ENCODE measurements at places on chromosomes 6 and 20.

GRCh38 chr20:32521780-32522525 lies 63.2 kb downstream of the NOL4L start:
- peak; percentile 78 for DNase-seq

DNA sequence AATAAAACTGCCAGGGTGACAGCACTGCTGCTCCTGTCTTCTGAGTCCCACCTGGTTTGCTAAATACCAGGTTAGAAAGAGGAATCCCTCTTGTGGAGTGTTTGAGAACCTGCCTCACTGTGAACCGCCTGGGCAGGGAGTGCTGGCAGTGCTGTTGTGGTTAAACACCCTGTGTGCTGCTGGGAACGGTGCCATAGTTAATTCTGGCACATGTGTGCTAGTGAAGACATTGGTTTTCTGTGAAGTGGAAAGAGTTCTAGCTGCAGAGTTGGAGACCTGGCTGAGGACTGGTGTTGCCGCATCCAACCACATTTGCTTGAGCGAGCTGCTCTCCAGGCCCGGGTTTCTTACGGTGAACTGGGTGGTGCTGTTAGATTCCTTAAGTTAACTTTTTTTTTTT lies 72.7 kb downstream of the IGF2R start:
- DNase-seq: no peak

- DNase-seq: no peak
These were observed 243.8 kb upstream of the FOXQ1 start for GRCh38 chr6:1068068-1068467.

- no peak for DNase-seq
These were observed 44.1 kb downstream of the VAPB start for GRCh38 chr20:58433029-58433647.

DNA sequence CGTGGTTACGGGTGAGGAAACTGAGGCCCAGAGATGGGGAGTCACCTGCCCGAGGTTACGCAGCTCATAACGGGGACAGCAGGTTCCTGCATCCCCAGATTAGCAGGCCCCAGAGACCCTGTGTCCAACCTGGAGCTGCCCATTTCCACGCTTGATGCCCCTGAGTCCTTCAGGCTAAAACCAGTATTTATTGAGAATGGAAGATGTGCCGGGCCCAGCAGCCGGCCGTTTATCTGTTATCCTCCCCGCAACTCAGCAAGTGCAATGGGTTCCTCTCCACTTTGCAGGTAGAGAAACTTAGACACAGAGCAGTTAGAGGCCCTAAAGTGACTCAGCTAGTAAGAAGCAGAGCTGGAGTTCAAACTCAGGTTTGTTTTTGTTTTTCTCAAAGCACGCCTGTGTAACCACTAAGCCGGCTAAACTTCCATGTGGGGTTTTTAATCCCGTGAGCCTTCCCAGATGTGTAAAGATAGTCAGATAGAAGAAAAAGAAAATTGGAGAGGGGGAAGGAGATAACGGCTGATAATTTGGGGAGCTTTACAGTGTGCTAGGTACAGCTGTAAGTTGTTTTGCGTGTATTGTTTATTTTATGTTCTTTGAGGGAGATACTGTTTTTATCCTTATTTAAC lies 775 bp downstream of the PFDN4 start:
- DNase-seq: no peak

All from suppressor macrophage treated with lipopolysaccharide for 1 hour (primary cell).